Activated naive CD4-positive, alpha-beta T cell treated with anti-CD3 and anti-CD28 coated beads, Interleukin-2, amount 10 ng/mL, durations not matched to agents 7 days and 5 days (primary cell): ENCODE measurements at places on chromosomes 2 and 18.

DNA sequence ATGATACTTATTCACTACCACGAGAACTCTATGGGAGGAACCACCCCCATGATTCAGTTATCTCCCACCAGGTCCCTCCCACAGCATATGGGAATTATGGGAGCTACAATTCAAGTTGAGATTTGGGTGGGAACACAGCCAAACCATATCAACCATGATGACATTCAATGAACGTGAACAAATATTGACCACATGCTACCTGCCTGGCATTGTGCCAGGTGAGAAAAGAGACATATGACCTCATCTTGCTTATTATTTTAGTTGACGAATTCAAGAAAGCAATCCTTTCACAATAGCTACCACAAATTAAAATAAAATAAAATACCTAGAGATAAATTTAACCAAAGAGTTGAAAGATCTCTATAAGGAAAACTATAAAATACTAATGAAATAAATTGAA lies 286.5 kb upstream of the CRIM1 start:
- no peak for DNase-seq

- no peak for DNase-seq
Observed at GRCh38 chr2:28373854-28374253, 18.8 kb upstream of the FOSL2 start.

DNA sequence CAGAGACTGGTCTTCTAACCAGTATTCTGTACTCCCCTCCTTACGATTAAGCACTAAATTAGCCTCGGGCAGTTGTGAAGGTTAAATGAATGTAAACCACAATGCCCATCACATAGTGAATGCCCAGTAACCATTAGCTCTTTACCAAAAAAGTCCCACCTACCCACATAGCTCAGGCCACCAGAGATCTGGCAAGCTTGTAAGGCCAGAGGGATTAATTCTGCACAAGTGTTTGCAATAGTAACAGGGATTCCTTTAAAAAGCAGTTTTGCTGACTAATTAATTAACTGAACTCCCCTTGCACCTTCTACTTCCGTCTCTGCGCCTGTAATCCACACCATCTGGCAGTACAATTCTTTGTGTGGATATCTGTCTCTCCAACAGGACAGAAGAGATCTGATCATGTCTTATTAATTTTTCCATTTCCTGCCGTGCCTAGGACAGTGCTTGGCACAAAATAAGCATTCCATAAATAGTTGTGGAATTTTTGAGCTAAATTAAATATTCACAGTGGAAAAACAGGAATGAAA lies 36.2 kb upstream of the IGFBP2 start:
- no peak for DNase-seq

DNA sequence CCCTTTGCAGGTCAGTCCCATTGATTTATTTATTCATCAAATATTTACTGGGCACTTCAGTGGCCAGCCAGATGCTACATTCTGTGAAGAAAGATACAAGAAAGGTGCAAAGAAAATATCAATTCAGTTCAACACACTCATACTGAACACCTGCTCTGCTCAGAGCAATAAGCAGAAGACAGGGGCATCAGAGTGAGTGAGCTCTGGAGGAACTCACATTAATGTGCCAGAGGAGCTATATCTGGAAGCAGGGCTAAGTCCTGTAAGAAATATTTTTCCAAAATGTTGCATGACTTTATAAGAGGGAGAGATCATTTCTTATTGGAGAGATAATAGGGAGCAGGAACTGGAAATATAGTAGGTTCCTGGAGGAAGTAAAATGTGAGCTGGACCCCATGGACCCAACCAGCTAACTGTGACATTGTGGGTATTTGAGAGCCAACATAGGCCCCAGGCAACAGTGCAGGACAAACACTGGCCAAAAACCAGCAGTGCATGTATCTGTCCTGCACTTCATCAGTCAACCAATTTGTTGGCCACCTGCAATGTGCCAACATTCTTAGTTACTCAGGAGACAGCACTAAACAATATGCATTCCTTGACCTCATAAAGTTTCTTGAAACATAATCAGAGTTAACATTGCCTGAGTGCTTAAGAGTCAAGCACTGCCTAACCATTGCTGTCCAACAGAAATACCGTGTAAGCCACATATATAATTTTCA lies 102.7 kb upstream of the PTPRM start:
- no peak for DNase-seq

DNA sequence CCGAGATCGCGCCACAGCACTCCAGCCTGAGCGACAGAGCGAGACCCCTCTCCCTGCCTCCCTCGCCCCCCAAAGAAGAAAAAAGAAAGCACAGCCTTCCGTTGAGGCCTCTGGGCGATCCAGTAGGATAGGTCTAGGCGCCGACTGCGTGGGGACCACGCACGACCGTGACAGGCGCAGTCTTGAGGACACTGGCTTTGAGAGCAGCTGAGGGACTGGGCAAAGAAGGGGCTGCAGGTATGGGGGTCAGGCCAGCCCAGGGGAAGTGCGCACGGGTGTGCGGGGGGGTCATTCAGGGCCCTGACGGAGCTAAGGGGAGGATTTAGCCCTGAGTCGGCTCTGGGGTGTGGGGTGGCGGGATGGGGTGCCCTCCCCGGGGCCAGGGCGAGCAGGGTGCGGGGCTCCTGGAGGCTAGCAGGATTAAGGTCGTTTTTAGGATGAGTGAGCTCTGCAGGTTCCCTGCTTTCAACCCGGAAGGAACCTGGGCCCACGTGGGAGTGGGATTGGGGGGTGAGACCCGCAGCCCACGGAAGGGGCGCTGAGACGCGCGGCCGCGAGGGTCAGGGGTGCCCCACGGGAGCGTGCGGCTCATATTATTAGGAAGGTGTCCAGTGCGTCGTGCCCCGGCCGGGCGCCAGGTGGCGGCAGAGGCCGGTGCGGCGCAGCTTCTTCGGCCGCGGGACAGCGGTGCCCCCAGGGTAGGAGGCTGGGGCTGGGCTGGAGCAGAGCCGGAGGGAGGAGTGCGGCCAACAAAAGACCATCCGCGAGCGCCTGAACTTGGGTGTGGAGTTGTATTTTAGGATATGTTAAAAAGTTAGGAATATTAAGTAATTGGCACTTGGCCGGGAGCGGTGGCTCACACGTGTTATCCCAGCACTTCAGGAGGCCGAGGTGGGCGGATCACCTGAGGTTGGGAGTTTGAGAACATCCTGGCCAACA lies 20.5 kb upstream of the ZNF236 start:
- DNase-seq = peak; percentile 56

- no peak for DNase-seq
Observed at GRCh38 chr18:52813635-52814416, 473.8 kb downstream of the DCC start.

DNA sequence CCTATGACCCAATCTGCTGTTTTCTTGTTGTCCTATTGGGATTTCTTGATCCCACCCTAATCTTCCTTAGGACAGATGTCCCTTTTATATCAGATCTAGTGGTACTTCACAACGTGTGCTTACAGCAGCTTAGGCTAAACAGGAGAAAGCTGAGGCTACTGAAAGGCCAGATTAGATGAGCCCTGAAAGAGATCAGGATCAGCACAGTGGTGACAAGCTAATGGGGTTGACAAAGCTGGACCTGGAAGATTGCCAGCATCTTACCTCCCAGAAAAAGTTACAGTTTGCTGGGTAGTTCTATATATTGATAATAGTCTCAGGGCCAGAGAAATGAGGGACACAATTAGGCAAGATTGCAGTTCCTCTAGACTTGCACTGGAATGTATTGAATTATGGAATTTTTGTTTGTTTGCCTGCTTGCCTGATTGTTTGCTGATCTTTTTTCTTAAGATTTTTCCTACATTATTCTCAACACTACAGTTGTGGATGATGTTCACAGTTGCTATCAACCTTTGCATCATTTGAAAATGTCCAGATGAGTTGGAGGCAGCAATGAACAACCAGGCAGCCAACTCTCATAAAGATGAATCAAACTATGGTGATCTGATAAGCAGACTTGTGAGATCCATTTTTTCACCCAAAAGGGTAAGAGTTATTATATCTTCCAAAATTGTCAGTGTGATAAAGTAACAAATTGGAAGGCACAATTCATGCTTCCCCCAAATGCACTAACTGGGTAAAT lies 49.1 kb upstream of the PIK3C3 start:
- no peak for DNase-seq

DNA sequence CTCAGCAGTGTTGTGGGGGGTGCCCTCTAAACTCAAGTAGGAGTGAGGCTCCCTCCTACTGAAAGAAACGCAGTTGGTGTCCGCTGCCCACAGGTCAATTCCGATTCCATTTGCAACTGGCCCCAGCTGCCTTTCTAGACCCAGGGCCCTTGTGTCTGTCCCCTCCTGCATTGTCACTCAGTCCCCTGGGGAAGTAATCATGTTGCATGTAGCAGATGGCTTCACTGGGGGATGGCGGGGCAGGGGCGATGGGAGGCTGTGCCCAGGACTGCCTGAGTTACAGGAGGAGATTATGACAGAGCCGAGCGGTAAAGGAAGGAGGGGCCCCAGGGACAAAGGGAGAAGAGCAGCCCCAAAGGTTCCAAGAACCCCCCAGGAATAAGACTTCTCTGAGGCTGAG lies 62.5 kb upstream of the SH3RF3 start:
- no peak for DNase-seq

GRCh38 chr18:1906421-1906820 lies 664.9 kb downstream of the METTL4 start:
- no peak for DNase-seq

DNA sequence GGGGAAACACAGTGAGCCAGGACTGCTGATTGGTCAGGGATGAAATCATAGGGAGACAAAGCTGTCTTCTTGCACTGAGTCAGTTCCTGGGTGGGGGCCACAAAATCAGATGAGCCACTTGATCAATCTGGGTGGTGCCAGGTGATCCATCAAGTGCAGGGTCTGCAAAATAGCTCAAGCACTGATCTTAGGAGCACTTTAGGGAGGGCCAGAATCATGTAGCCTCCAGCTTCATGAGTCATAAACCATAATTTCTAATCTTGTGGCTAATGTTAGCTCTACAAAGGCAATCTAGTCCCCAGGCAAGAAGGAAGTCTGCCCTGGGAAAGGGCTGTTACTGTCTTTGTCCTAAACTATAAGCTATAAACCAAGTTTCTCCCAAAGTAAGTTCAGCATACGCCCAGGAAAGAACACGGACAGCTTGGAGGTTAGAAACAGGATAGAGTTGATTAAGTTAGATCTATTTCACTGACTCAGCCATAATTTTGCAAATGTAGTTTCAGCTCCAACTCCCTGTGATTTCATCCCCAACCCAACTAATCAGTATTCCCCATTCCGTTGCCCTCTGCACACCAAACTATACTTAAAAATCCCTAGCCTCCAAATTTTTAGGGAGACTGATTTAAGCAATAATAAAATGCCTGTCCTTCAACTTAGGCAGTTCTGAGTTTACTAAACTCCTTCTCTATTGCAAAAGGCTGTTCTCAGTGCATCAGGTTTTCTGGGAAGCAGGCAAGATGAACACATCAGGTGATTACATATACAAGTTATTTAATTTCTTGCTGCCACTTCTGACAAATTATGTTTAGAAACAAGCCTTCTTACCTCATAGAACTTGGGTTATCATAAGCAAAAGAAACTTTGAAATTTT lies 226.9 kb upstream of the SPOPL start:
- DNase-seq = no peak

DNA sequence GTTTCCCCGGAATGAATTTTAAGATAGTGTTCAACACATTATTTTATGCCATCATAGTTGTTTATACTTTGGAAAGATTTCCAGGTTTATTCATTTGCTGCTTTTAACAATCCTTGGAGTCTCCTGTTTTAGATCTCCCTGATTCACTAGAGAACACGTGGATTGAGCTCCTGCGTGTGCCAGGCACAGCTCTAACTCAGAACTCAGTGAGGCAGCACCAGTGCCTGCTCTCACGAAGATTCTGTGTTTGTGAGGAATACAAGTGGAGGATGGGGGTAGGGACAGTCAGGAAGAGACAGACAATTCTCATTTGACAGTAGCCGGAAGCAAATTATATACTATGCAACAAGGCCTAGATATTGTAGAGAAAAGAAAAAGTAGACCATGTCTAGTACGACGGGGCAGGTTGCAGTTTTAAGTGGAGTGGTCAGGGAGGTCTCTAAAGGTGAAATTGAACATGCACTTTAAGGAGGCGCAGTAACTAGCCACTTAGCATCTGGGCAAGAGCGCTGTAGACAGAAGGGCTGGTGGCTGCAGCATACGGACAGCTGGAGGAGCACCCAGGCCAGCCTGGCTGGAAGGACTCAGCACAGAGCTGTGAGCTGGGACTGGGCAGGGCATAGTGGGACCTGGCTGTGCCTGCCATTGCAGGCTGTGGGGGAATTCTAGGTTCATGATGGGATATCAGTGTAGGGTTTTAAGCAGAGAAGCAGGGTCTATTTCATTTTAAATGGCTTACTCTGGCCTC lies 24.3 kb downstream of the RNF144A start:
- no peak for DNase-seq

DNA sequence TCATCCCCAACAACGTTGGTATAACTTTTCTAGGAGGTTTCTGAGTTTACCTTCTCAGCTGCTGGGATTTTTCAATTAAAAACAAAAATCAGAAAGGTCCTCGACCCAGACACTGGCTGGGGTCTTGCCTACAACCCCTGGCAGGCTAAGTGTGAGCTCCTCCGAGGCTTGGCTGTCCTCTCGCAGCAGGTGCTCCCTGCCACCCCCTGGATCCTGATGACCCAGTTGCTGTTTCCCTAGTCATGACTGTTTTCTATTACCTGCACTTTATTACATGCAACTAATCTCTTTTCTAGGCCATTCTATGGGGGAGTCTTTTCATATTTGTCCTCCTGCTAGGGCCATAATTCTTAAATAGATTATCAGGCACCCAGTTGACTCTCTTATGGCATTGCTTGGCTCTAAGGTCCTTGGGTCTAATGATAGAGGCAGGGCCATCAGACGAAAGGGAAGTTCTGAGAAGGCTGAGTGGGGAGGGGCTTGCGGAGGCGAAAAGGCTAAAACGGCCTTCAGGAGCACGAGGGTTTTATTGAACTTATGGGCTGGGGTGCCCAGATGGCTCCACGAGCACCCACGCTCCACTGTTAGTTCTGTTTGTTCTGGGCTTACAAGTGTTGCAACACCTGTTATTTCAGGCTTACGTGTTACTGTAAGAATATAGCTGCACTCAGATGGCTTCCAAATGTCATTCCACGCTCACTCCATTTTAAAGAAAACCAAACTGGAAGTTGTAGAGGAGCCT lies 166.0 kb downstream of the NCK2 start:
- no peak for DNase-seq

- no peak for DNase-seq
Observed at GRCh38 chr2:135664623-135665068, 77.0 kb upstream of the UBXN4 start.

DNA sequence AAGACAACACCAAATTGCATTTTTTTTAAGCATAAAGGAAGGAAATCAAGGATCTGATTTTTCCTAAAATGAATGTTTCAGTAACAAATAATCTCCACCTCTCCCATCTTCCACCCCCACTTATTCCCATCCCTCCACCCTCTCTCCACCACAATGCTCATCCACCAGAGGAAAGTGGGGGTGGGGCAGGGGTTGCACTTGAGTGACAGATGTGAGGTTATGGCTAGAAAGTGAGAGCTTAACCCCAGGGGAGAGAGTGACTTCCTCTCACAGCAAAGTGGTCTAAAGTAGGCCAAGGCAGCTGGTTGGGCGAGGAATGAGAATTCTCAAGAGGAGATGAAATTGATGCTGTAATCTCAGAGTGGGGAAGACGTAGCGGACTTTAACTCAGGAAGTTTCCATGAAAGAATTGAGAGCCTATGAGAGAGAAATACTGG lies 104.7 kb downstream of the HNRNPLL start:
- DNase-seq = no peak
